SHP77 treated with DMSO at 0.1 percent for 48 hours (cell line): ENCODE measurements at places on chromosomes 4 and X.
A peak's percentile ranks its signal among the peaks of the same experiment; 100 is the strongest.

- no peak for DNase-seq
Observed at GRCh38 chrX:108732630-108733321, 3.6 kb downstream of the IRS4 start.

- no peak for DNase-seq
Observed at GRCh38 chr4:141425124-141425523, 204.4 kb downstream of the ZNF330 start.

DNA sequence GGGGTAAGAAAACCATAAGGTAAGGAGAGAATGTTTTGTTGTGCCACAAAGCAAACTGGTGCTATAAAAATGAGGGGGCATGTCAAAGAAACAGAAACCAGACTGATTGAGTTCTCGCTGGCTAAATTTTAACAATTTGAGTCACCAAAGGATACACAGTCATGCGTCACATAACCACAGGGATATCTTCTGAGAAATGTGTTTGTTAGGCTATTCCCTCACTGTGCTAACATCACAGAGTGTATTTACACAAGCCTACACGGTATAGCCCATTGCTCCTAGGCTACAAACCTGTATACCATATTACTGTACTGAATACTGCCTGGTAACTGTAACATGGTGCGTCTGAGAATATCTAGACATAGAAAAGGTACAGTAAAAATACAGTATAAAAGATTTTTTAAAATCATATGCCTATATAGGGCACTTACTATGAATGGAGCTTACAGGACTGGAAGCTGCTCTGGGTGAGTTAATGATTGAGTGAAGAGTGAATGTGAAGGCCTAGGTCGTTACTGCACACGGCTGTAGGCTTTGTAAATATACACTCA, 50.1 kb downstream of the FBXW7 start:
- no peak for DNase-seq

- DNase-seq, result no peak
Observed at GRCh38 chr4:80576796-80577195, 241.3 kb downstream of the CFAP299 start.

DNA sequence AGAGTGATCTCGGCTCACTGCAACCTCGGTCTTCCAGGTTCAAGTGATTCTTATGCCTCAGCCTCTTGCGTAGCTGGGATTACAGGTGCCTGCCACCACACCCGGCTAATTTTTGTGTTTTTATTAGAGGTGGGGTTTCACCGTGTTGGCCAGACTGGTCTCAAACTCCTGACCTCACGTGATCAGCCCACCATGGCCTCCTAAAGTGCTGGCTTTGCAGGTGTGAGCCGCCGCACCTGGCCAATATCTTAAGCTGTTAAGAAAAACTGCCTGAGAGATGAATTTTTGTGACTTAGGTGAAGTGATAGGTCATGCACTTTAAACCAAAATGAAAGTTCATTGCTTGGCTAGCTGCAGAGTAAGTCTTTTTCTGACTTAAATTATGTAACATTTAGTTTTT, 5.8 kb downstream of the KDM6A start:
- no peak for DNase-seq

DNA sequence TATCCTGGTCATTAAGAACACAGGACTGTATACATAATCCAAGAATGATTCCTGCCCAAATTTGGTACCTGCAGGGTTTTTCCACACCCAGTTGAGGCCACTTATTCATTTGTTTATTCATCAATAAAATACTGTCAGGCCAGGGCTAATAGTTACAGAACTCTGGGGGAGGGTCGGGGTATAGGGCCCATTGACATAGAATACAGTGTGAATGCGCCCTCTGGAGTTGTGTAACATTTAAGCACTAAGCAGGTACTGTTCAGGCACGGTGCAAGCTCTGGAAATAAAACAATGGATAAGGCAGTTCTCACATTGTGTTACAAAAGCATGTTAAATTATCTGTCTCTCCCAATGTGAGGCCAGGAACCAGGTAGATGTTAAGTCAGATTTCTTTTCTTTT, 30.8 kb upstream of the LRBA start:
- DNase-seq, result peak; percentile 34

DNA sequence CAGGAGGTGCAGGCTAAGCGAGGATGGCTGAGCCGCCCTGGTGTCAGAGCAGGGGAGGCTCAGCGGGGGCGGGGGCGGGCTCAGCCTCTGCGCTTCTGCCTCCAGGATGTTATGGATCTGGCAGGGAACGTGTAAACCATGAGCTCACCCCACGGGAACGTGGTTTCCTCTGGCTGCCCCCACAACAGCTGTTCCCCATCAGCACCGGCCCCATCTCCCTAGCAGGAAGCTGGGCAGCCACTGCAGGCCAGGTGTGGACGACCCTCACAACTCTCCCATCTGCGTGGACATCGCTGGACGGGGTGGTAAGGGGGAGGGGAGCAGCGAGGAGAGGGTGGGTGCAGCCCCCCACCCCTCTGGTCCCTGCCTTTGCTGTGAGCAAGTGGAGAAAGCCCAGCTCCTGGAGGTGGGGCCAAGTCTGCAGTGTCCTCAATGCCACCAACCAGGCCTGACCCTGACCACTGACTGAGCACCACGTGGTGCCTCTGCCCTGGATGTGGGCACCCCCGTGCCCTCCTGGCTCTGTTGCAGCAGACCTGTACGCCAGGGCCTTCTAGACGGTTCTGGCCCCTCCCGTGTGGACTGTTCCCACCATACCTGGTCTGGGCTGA, 28.1 kb upstream of the SPON2 start:
- no peak for DNase-seq

DNA sequence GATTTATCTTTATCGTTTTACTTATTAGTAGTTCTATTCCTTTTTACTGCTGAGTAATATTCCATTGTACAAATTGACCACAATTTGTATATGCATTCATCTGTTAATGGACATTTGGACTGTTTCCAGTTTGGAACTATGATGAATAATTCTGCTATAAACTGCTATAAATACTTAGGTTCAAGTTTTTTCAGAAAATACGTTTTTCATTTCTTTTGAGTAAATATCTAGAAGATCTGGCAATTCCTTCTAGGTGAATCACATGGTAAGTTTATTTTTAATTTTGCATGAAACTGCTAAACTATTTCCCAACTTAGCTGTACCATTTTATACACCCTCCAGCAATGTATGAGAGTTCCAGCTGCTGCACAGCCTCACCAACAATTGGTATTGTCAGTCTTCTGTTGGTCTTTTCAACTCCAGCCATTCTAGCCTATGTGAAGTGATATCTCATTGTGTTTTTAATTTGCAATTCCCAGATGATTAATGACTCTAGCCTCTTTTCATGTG, 22.2 kb downstream of the LIN54 start:
- no peak for DNase-seq

DNA sequence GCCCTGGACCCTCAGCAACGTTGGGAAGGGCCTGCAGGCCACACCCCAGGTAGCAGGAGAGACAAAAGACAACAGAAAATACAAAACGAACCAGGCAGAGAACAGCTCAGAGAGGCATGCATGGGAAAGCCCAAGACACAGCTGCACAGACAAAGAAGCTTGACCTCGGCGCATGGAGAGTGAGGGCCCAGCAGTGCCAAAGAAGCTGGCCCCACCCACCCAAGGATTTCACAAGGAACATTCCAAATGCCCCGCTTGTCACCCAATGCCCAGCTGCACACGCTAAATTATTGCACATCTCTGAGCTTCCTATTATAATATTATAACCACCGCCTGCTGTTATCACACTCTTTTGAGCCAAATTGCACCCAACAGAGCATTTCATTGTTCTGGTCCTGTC, 147.7 kb upstream of the TBL1X start:
- no peak for DNase-seq

- no peak for DNase-seq
Observed at GRCh38 chr4:145003675-145004074, 94.3 kb downstream of the ANAPC10 start.

DNA sequence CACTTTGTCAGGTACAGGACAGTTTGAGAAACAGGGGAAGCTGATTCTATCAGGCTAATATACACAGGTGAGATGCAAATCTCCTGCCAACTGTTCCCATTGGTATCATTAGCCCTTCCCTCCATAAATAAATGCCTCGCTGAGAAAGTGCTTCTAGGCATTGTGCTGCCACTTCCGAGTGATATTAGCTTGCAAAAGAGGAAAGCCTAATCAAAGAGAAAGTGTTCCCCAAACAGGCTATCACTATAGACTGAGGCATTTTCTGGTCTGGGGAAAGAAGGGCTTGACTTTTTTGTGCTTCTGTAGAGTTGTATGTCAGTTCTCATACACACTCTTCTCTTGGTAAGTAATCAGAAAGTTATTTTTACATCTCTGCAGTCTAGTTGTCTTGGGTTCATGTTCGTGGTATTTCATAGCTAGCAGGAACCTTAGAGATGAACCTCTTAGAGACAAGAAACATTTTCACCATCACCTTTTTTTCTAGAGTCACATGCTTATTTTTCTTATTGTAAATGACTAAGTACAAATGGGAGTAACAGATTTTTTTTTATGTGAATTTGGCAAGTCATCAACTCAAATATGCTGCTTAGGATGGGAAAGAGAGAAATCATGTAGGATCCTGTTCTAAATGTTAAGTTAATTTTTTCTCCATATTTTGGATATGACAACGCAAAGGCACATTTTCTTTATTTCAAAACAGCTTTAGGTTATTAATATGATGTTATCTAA, 1009.8 kb downstream of the ADGRL3 start:
- DNase-seq, result no peak
